ENCODE measurements at places on chromosomes 7 and 10. TPM values are rescaled to one million over a fixed set of nuclear protein-coding genes. Genes with fewer than 3 reads are reported as not detected.

DNA sequence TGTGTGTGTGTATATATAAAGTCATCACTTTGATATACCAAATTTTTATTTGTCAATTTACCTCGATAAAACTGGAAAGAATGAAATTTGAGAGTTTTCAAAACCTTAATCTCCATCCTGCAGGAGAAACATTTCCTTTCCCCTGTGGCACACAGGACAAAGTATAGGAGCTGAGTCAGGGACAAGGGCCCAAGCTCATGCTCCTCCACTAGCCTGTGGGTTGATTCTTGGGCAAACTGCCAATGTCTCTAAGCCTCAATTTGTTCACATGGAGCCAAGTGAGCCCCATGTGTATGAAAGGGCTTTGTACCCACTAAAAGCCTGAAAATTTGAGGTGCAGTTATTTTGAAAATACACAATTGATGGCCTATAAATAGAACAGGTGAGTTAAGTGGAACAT lies 60.3 kb upstream of the IL6 start:
- no peaks in the 10 kb centered on the region for H3K36me3 ChIP-seq
- H3K27me3 ChIP-seq: no peaks in the 10 kb centered on the region
- DNase-seq: no peak
- no peak overlapping the region for H3K4me3 ChIP-seq

DNA sequence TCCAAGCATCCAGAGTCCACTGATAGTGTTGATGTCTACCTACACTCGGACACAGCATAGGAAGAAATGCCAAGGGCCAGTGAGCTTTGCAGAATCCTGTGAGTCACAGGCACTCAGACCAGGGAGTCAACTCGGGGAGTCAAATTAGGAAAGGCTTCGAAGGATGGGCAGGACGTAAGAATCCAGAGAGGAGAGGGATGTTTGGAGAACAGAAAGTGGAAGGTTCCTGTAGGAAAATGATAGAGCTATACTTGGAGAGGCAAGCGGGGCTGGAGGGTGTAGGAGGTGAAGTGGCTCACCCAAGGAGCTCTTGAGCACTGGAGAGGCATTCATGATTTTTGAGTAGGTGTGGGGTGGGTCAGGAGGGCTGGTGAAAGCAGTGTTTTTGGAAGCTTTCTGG lies 3.0 kb downstream of the ZYX start:
- peak overlapping the region; percentile 8 for H3K4me3 ChIP-seq
- H3K36me3 ChIP-seq: peaks cover 3% of the 10 kb centered on the region
- H3K27ac ChIP-seq: peak overlapping the region; percentile 43
- peaks cover 4% of the 10 kb centered on the region for H3K4me1 ChIP-seq
- no peaks in the 10 kb centered on the region for H3K27me3 ChIP-seq
- no peak for DNase-seq

GRCh38 chr7:157378390-157378789 lies 41.6 kb downstream of the DNAJB6 start:
- no peak overlapping the region for H3K4me3 ChIP-seq
- H3K27ac ChIP-seq: no peak overlapping the region
- H3K4me1 ChIP-seq: peaks cover 5% of the 10 kb centered on the region
- H3K36me3 ChIP-seq: no peaks in the 10 kb centered on the region
- no peak for DNase-seq

GRCh38 chr7:31478721-31479120 lies 35.2 kb upstream of the ITPRID1 start:
- no peak overlapping the region for H3K27ac ChIP-seq
- DNase-seq: no peak
- H3K27me3 ChIP-seq: no peaks in the 10 kb centered on the region
- no peaks in the 10 kb centered on the region for H3K4me1 ChIP-seq
- no peaks in the 10 kb centered on the region for H3K36me3 ChIP-seq
- no peak overlapping the region for H3K4me3 ChIP-seq

- H3K4me3 ChIP-seq: no peak overlapping the region
- H3K27ac ChIP-seq: no peak overlapping the region
- H3K4me1 ChIP-seq: no peaks in the 10 kb centered on the region
- DNase-seq: no peak
Measured at GRCh38 chr7:118053353-118053752, 130.6 kb upstream of the LSM8 start.

GRCh38 chr10:73899423-73899822 lies 11.5 kb upstream of the PLAU start:
- H3K4me3 ChIP-seq: no peak overlapping the region
- H3K27ac ChIP-seq: peak overlapping the region; percentile 0
- no peaks in the 10 kb centered on the region for H3K4me1 ChIP-seq
- no peaks in the 10 kb centered on the region for H3K27me3 ChIP-seq

DNA sequence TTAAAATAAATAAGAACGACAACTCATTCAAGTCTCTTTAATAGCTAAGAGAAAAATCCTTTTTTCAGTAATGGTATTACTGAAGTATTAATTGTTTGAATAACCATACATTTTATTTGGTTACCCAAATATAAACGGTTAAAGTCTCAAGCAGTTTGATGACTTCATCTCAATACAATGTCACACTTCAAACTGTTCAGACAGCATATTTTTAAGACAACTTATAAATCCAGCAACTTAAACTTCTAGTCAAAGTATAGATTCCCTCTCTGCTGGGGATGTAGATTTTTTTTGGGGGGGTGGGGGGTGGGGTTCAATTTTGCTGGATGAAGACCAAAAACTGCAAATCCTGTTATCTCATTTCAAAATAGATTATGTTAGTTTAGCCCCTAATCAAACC lies 42.0 kb downstream of the GNA12 start:
- H3K36me3 ChIP-seq: no peaks in the 10 kb centered on the region
- no peaks in the 10 kb centered on the region for H3K27me3 ChIP-seq
- no peak overlapping the region for H3K27ac ChIP-seq
- H3K4me1 ChIP-seq: peaks cover 3% of the 10 kb centered on the region

Gene CPA2
- total RNA-seq: 1.0 TPM

Gene HOXA4
- total RNA-seq: 11.6 TPM

Gene TACC2
- total RNA-seq: 60.7 TPM

Gene FEZF1
- total RNA-seq: not detected

Gene STAG3
- total RNA-seq: 0.96 TPM

Gene LRRC61
- total RNA-seq: 2.5 TPM

Gene WDR86
- 4.4 TPM for total RNA-seq

Gene MAD1L1
- 35.8 TPM for total RNA-seq

Gene LANCL2
- 8.8 TPM for total RNA-seq

Gene THNSL1
- 2.0 TPM for total RNA-seq

Data from aorta (tissue), 5 donors.